AG10803 (cell line): ENCODE measurements at places on chromosomes 3 and 15.

DNA sequence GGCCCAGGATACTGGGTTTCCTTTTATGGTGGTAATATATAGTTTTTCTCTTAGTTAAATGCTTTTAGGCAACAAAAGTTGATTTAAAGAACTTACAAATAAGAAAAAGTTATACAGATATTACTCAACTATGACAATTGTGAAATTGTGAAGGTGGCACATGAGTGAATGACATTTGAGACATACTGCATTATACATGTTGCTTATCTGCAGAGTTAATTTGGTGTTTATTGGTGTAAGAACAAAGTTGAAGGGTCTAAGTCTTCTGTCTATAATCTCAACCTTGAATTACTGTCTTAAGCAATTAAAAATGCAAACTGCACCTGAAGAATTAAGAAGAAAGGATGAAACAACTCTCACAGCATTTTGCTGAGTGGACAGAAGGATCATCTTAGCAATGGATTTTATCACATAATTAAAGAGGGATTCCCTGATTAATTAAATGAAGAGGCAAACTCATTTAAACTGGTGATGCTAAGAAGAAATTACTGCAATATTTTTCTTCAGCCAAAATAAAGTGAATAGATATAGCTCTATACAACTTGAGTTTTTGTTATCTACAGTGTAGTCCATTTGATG, 298.9 kb upstream of the TGFBR2 start:
- no peak for DNase-seq

DNA sequence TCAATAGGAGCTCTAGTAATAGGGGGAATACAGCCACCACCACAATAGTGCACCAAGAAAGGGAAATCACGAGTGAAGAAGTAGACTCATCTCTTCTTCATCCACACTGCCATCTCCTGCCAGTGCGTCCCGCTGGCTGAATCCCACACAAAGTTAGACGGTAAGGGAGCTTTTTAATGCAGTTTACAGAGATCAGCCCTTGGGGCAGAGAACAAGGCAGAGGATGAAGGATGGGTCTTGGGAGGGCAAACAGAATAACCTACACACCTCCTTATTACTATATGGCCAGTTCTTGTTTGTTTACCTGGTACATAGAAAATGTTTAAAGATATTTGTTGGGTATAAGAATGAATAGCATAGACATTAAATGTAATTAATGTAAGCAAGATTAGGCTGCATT, 11.0 kb upstream of the DPH6 start:
- no peak for DNase-seq

DNA sequence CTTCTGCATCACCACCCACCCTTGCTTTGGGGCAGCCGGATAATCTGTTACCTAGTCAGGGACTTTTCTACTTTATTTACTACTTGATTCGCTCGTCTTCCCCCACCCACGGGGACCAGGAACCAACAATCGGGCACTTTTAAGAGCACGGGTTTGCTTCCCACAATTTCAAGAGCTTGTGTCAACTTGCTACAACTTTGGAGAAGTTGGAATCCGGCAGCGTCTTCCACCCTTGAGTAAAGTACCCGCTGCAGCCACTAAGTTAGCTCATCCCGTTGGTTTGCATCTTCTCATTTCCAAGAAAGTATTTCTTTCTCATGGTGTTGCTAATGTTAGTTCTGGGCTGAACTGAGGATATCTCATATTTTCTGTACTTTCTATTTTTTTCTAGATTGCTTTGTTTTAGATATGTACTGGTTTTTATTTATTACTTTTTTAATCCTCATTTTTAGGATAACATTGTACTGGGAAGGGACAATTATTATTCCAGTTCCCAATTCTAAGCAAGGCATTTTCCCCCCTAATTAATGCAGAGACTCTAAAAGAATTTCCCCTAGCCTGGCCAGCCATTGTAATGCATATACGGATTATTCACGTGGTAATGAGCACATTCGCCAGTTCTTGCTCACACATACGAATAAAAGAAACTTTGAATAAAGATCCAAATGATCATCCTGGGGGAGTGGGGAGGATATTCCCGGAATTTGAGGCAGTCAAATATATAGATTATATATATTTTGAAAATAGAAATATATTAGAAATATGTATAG, 4.0 kb downstream of the SOX2 start:
- no peak for DNase-seq

GRCh38 chr15:82140886-82141285, 95.1 kb upstream of the MEX3B start:
- DNase-seq = no peak

GRCh38 chr3:112967828-112968227, 7.1 kb downstream of the CD200R1 start:
- DNase-seq = no peak

- no peak for DNase-seq
These were observed 8.4 kb downstream of the CDAN1 start for GRCh38 chr15:42728560-42728959.

DNA sequence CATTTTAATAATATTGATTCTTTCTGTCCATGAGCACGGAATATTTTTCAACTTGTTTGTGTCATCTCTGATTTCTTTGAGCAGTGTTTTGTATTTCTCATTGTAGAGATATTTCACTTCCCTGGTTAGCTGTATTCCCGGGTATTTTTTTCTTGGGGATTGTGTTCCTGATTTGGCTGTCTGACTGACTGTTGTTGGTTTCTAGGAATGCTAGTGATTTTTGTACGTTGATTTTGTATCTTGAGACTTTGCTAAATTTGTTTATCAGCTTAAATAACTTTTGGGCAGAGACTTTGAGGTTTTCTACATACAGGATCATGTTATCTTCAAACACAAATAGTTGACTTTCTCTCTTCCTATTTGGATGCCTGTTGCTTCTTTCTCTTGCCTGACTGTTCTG, 418.8 kb upstream of the ALCAM start:
- no peak for DNase-seq
